ENCODE measurements at places on chromosomes 3 and 15.

- DNase-seq, result no peak
- no peaks in the 10 kb centered on the region for H3K4me1 ChIP-seq
These were observed 59.1 kb downstream of the FBLN2 start for GRCh38 chr3:13607821-13608597.

DNA sequence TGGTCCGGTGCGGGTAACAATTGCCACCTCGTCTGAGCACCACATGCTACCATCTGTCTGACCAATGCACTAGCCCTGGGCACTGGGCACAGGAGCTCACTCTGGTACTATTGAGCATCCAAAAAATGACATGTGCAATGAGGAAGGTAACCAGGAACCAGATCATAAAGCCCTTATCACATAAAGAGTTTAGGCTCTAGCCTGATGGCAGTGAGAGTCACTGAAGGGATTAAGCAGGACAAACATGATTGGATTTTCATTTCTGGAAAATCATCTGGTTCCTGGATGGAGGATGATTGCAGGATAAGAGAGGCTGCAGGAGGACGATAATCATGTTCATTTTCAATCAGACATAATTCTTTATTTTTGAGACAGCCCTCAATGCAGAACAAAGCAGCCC, 12.4 kb downstream of the NDUFB4 start:
- no peak for DNase-seq
- H3K4me1 ChIP-seq, result no peaks in the 10 kb centered on the region
- no peaks in the 10 kb centered on the region for H3K36me3 ChIP-seq
- no peak overlapping the region for H3K4me3 ChIP-seq

DNA sequence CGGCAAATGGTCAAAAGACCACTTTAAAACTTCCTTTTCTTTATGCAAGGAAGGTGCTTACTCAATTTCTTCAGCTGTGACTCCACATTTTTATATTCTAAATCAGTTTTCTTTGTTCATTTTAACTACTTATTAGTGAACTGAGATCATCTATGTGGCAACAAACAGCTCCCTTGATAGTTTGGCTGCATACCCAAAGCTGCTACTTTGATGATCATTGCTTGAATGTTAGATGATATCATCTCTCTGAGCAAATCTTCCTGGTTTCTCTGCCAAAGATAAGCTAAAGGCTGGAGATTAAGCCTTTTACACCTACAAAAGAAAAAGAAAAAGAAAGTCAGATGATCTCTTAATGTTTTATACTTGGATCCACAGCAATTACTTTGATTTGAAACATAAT, 95.5 kb downstream of the DPH6 start:
- no peak overlapping the region for H3K4me3 ChIP-seq
- no peaks in the 10 kb centered on the region for H3K4me1 ChIP-seq
- no peak for DNase-seq
- no peak overlapping the region for H3K27ac ChIP-seq

DNA sequence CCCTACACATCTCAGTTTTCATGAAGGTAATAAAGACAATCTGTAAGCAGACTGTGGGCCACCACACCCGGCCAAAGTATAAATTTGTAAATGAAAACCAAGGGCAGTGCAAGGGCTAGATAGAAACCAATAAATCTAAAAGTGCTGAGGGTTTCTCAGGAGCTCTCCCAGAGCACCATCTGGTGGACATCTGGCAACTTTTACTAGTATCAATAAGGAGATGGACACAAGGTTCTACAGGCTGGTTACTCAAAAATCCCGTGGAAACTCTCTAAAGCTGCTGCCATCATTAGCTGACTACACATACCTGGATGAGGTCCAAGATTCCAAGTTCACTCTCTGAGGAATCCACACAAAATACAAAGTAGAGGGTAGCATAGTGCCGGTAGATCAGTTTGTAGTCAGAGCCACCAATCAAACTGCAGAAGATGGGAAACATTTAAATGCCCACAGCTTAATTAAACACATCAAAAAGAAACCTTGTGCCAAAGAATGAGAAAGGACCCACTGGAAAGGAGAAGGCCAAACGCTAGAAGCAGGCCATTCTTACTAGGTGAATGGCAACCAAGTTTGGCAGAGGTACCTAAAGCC, 5.5 kb downstream of the AP3S2 start:
- no peak overlapping the region for H3K27ac ChIP-seq
- peaks cover 15% of the 10 kb centered on the region for H3K4me1 ChIP-seq
- DNase-seq, result no peak
- no peak overlapping the region for H3K4me3 ChIP-seq
- peaks cover 8% of the 10 kb centered on the region for H3K36me3 ChIP-seq
- no peaks in the 10 kb centered on the region for H3K27me3 ChIP-seq

DNA sequence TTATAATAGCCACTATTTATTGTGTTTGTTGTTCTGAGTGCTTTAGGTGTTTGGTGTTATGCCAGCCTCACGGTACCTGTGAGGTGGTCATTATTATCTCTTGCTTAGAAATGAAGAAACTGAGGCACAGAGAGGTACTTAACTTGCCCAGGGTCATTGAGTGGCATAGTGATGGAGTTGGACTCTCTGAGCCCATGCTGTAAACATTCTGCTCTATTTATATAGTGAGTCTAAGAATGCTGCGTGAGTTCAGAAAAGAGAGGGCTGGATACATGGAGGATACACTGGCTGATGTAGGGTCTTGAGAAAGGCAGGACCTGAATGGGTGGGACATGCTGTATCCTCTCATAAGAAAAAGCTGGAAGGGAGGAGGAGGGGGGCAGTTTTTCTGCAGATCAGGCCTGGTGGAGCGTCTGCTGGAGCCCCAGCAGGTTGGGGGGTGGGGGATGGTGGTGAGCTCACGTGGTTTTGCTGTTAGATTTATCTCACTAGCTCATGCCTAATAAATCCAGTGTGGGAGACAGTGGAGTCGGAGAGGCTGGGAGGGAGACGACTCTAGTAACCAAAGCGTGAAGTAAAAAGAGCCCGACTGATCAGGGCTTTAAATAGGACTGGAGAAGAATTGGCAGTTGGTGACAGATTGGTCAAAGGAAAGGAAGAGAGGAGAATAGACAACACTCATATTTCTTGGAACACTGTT, 16.0 kb downstream of the MED12L start:
- DNase-seq, result no peak
- H3K36me3 ChIP-seq, result no peaks in the 10 kb centered on the region
- H3K4me1 ChIP-seq, result no peaks in the 10 kb centered on the region
- H3K4me3 ChIP-seq, result no peak overlapping the region
- no peaks in the 10 kb centered on the region for H3K27me3 ChIP-seq
- no peak overlapping the region for H3K27ac ChIP-seq

- DNase-seq, result no peak
- peaks cover 2% of the 10 kb centered on the region for H3K4me1 ChIP-seq
- H3K27me3 ChIP-seq, result no peaks in the 10 kb centered on the region
- peaks cover 19% of the 10 kb centered on the region for H3K36me3 ChIP-seq
- no peak overlapping the region for H3K27ac ChIP-seq
- H3K4me3 ChIP-seq, result no peak overlapping the region
These were observed 31.8 kb downstream of the UMPS start for GRCh38 chr3:124761935-124762660.

GRCh38 chr3:157312376-157312745, 124.3 kb upstream of the PTX3 start:
- no peak overlapping the region for H3K4me3 ChIP-seq
- H3K27me3 ChIP-seq, result no peaks in the 10 kb centered on the region
- no peaks in the 10 kb centered on the region for H3K4me1 ChIP-seq
- H3K36me3 ChIP-seq, result no peaks in the 10 kb centered on the region
- no peak for DNase-seq

GRCh38 chr3:21551019-21551418, 200.0 kb downstream of the ZNF385D start:
- no peak overlapping the region for H3K27ac ChIP-seq
- no peaks in the 10 kb centered on the region for H3K36me3 ChIP-seq
- no peak overlapping the region for H3K4me3 ChIP-seq
- no peaks in the 10 kb centered on the region for H3K27me3 ChIP-seq
- H3K4me1 ChIP-seq, result no peaks in the 10 kb centered on the region

DNA sequence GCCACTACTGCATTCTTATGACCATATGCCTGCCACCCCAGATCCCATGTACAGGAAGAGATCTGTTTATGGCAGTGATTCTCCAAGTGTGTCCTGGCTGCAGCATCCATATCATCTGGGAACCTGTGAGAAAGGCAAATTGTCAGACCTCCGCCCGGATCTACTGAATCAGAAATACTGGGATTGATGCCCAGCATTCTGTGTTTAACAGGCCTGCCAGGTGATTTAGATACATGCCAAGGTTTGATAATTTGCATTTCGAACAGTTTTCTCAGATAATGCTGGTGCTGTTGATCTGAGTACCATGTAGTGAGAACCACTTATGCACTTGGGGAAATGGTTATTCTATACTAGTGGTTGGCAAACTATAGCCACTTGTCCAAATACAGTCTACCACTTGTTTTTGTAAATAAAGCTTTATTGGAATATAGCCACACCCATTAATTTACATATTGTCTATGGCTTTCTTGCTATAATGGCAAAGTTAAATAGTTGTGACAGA, 165.4 kb downstream of the SSR3 start:
- no peak for DNase-seq
- no peaks in the 10 kb centered on the region for H3K4me1 ChIP-seq
- H3K36me3 ChIP-seq, result no peaks in the 10 kb centered on the region
- H3K4me3 ChIP-seq, result no peak overlapping the region
- H3K27ac ChIP-seq, result no peak overlapping the region
- H3K27me3 ChIP-seq, result no peaks in the 10 kb centered on the region

DNA sequence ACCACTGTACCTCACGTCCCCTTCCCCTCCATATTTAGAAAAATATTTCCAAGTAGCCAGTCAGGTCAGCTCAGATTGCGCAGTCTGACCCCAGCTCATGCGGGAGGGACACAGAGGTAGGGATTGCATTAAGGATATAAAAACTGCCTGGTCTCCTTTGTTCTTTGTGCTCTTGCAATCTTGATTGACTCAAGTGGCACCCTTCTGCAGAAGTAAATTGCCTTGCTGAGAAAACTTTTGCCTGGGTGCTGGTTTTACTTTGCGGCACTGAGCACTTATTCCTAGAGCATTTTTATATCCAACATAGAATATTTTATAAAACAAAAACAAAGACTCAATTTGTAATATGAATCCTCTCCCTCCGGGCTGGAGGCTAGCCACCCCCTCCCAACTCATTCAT, 54.8 kb downstream of the BTD start:
- no peak overlapping the region for H3K4me3 ChIP-seq
- H3K4me1 ChIP-seq, result no peaks in the 10 kb centered on the region
- no peaks in the 10 kb centered on the region for H3K36me3 ChIP-seq

- no peak for DNase-seq
- no peaks in the 10 kb centered on the region for H3K27me3 ChIP-seq
- no peaks in the 10 kb centered on the region for H3K36me3 ChIP-seq
- no peaks in the 10 kb centered on the region for H3K4me1 ChIP-seq
- no peak overlapping the region for H3K27ac ChIP-seq
These were observed 48.0 kb upstream of the C15orf61 start for GRCh38 chr15:67472957-67473356.

DNA sequence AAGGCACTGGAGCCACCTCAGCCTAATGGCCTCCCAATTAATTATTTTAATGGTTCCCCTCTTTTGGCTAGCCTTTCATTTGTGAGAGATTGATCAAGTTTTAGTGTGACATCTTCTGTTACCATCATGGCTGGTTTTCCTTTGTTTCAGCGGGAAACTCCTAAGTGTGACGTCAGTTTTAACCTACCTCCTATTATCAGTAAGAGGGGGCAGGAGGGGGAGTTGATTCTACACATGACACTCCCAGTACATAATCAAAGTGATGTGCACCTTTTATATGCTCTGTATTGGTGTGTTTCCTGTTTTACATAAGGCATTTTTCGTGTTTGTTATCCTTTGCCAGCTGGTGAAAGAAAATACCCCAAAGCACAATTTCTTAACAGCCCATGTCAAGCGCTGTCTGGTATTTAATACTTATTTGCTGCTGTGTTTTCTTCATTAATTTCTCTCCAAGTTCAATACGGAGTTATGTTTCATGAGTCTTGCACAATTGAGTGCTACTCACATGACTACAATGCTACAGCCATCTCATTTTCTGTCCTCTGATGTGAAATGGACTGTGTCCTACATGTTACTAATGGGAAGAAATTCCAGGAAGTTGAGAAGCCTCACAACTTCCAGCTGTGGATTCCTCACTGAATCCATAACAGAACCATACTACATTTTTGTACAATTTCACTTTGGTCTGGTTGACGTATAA, 52.2 kb upstream of the POLR2M start:
- no peaks in the 10 kb centered on the region for H3K36me3 ChIP-seq
- DNase-seq, result no peak
- H3K27ac ChIP-seq, result no peak overlapping the region
- no peaks in the 10 kb centered on the region for H3K4me1 ChIP-seq
- no peak overlapping the region for H3K4me3 ChIP-seq
- no peaks in the 10 kb centered on the region for H3K27me3 ChIP-seq

GRCh38 chr3:25246913-25247312, 181.2 kb upstream of the RARB start:
- H3K36me3 ChIP-seq, result no peaks in the 10 kb centered on the region
- H3K27me3 ChIP-seq, result no peaks in the 10 kb centered on the region
- no peak overlapping the region for H3K27ac ChIP-seq
- no peak overlapping the region for H3K4me3 ChIP-seq

DNA sequence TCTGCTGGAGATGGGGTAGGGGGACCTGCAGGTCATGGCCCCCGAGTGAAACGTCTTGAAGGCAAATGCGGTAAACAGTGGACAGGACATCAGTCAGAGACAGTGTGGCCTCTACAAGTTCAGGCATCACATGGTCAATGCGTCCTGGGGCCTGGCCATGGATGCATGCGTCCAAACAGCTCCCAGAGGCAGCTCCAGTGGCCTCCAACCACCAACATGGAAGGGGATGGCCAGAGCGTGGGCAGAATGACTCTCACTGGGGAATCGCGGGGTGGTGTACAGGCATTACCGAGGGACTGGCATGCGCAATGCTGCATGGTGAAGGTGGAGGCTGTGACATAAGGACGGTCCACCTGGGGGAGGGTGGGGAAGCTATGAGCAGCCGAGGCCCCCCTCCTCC, 35.6 kb upstream of the IQSEC1 start:
- H3K4me1 ChIP-seq, result peaks cover 18% of the 10 kb centered on the region
- H3K36me3 ChIP-seq, result no peaks in the 10 kb centered on the region
- DNase-seq, result peak; percentile 21
- no peak overlapping the region for H3K27ac ChIP-seq

DNA sequence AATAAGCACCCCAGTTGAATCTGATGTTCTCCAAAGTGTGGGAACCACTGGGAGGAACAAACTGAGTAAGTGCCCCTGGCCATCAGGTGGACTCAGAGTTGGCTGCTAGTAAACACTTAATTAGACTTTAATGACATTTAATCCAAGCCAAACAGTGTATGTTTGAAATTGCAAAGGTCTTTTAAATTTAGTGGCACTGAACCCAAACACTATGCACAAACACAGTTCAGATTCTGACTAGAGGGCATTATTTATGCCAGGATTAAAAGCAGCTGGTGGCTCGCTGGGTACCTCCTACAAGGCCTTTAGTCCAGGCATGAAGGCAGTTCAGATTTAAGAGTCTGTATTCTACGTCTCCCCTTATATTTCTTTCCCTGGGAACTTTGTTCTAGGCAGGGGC, 264.8 kb downstream of the CLSTN2 start:
- H3K36me3 ChIP-seq, result no peaks in the 10 kb centered on the region
- no peak overlapping the region for H3K4me3 ChIP-seq
- no peak overlapping the region for H3K27ac ChIP-seq
- H3K27me3 ChIP-seq, result no peaks in the 10 kb centered on the region
- H3K4me1 ChIP-seq, result no peaks in the 10 kb centered on the region

GRCh38 chr3:136584728-136585127, 167.4 kb downstream of the STAG1 start:
- no peak for DNase-seq
- H3K27ac ChIP-seq, result no peak overlapping the region
- H3K4me1 ChIP-seq, result no peaks in the 10 kb centered on the region

Measured in right lobe of liver (tissue), 6 donors.